ENCODE measurements at places on chromosomes 3 and 15.

DNA sequence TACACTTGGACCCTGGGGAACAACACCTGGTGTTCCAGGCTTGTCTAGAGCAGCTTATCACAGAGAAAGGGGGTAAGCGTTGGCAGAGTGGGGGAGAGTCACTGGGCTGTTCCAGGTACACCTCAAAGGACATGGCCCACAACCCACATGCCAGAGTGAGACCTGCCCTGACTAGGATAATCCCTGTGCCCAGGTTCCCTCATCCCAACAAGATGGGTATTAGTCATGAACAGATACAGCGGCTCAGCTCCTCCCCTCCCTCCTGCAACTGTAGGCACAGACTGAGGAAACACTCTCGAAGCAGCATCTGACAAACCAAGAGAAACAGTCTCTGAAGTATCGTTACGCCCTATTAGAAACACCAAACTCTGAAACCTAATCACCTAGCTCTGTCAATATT lies 32.1 kb upstream of the RPS17 start:
- H3K27ac ChIP-seq = no peak overlapping the region
- H3K27me3 ChIP-seq = peaks cover 18% of the 10 kb centered on the region
- H3K4me3 ChIP-seq = no peak overlapping the region
- no peaks in the 10 kb centered on the region for H3K4me1 ChIP-seq
- DNase-seq = no peak
- no peaks in the 10 kb centered on the region for H3K36me3 ChIP-seq

DNA sequence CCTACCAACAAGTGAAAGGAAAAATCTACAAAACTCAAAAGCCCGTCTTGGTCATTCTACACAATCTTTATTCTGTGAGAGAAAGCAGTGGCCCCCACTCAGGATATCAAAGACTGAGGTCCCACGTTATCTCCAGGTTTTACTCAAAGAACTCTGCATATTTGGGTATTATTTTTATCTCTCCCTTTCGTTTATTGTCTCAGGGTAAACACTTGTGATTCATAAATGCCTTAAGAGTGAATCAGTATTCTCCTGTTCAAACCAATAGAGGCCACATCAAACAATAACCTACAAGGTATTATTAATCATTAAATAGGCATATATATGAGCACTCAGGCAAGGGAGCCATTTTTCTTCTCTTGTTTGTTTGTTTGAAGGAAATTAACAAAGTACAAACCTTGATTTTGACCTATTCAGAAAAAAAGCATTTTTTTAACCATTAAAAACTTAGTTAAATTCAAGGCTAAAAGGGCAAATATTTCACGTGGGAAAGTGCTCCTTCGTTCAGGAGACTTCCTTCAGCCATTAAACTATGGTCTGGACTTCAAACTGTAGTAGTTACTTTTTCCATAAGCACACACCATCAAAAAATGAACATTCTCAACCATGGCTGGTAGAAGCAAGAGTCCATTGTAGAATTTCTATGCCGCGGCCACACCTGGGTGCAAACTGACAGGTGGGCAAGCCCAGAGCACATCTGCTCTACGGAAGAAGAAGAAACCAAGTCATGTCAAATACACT lies 13.9 kb upstream of the HES1 start:
- H3K4me3 ChIP-seq = no peak overlapping the region
- H3K27me3 ChIP-seq = peaks cover 1% of the 10 kb centered on the region
- DNase-seq = no peak
- peaks cover 60% of the 10 kb centered on the region for H3K4me1 ChIP-seq

- H3K4me3 ChIP-seq = peak overlapping the region; percentile 33
- H3K27ac ChIP-seq = no peak overlapping the region
- H3K27me3 ChIP-seq = no peaks in the 10 kb centered on the region
- DNase-seq = no peak
- peaks cover 29% of the 10 kb centered on the region for H3K4me1 ChIP-seq
- peaks cover 4% of the 10 kb centered on the region for H3K36me3 ChIP-seq
Observed at GRCh38 chr3:150605998-150606641, 3.0 kb downstream of the SELENOT start.

DNA sequence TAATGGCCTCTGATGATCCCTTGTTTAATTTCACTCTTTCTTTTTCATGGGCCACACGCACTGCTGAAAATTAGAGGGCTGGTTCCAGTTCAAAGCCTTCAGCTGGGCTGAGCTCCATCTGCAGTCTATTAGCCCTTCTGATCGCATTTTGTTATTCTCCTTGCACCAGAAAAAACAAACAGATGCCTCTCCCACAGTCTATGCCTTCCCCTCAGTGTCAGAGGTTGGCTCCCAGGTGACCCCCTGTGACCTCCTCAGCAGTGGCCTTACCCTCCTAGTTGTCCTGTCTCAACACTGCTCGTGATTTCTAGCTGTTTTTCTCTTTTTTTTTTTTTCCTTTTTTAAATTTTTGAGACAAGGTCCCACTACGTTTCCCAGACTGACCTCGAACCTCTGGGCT lies 77.1 kb upstream of the PRTG start:
- H3K36me3 ChIP-seq = no peaks in the 10 kb centered on the region
- no peak overlapping the region for H3K4me3 ChIP-seq
- H3K4me1 ChIP-seq = peaks cover 1% of the 10 kb centered on the region
- no peak for DNase-seq
- H3K27ac ChIP-seq = peak overlapping the region; percentile 0

DNA sequence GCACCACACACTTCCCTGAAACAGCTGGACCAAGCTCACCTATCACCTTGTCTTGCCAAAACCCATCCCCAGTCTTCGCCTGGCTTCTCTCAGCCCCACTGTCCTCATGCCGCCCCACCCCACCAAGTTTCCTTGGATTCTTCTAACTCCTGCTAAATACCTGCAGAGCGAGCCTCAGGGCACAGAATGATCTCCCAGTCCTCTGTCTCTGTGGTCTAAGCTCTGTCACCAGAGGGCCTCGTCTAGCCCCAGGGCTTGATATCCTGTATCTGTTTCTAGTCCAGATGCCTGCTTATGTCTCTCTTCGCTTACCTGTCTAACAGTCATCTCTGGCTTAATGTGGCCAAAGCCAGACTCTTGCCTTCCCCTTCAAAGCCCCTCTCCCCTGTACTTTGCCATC lies 9.7 kb downstream of the CCDC12 start:
- DNase-seq = no peak
- H3K27ac ChIP-seq = peak overlapping the region; percentile 94
- H3K4me3 ChIP-seq = no peak overlapping the region
- no peaks in the 10 kb centered on the region for H3K27me3 ChIP-seq
- H3K4me1 ChIP-seq = peaks cover 60% of the 10 kb centered on the region
- H3K36me3 ChIP-seq = peaks cover 10% of the 10 kb centered on the region

- H3K4me1 ChIP-seq = peaks cover 7% of the 10 kb centered on the region
- H3K27ac ChIP-seq = no peak overlapping the region
- no peaks in the 10 kb centered on the region for H3K36me3 ChIP-seq
Observed at GRCh38 chr3:146277953-146278631, 27.2 kb upstream of the PLSCR4 start.

- H3K4me3 ChIP-seq = no peak overlapping the region
- no peaks in the 10 kb centered on the region for H3K36me3 ChIP-seq
- DNase-seq = no peak
Observed at GRCh38 chr3:23740517-23740965, 65.2 kb upstream of the UBE2E1 start.

DNA sequence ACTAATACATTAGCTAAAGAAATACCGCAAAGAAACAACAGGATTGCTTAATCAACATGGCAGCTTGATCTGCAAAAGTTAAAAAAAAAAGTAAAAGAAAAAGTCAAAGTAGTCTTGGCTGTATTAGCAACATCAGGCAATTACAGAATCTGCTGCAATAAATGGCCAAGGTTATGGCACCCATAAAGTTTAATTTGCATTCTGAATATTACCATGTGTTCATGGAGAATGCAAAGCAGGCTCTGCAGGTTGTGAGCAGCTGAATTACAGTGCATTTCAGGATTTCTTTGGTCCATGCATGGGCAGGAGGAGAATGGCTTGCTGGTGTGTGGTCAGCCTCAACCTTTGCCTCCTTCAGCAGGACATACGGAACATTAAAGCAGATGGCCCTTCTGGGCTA lies 199.1 kb upstream of the AZI2 start:
- no peaks in the 10 kb centered on the region for H3K36me3 ChIP-seq
- no peak overlapping the region for H3K4me3 ChIP-seq
- no peak overlapping the region for H3K27ac ChIP-seq
- DNase-seq = no peak
- no peaks in the 10 kb centered on the region for H3K27me3 ChIP-seq

DNA sequence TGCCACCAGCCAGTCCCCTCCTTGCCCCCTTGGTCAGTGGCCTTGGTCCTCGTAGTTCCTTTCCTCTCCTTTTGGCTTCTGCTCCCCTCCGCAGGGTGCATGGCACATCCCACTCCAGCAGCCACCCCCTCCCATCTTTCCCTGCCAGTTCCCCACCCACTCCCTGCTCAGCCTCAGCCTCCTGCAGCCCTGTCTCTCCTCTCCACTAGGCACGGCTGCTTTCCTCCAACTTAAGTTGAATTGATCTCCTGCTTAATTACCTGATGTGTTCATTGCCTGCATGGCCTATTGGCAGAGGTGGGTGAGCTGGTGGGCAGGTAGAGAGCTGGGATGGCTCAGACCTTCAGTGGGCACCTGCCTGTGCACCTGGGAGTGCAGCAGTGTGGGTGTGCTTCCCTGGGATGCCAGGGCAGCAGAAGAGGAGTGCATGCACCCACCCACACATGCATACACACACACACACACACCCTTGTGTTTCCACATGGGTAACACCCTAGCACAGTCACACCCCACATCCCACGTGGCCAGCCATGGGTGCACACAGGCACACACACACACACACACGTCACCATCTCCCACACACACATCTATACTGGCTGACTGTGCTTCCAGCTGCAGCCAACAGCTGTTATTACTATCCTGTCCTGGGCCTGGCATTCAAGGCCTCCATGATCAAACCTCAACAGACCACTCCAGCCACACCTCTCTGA lies 30.9 kb downstream of the C3orf18 start:
- H3K27ac ChIP-seq = no peak overlapping the region
- H3K27me3 ChIP-seq = peaks cover 80% of the 10 kb centered on the region
- H3K4me1 ChIP-seq = peaks cover 7% of the 10 kb centered on the region
- H3K36me3 ChIP-seq = no peaks in the 10 kb centered on the region

- peaks cover 3% of the 10 kb centered on the region for H3K4me1 ChIP-seq
- H3K27ac ChIP-seq = no peak overlapping the region
- DNase-seq = no peak
- H3K36me3 ChIP-seq = peaks cover 5% of the 10 kb centered on the region
Observed at GRCh38 chr3:119937229-119937628, 155.3 kb downstream of the NR1I2 start.

DNA sequence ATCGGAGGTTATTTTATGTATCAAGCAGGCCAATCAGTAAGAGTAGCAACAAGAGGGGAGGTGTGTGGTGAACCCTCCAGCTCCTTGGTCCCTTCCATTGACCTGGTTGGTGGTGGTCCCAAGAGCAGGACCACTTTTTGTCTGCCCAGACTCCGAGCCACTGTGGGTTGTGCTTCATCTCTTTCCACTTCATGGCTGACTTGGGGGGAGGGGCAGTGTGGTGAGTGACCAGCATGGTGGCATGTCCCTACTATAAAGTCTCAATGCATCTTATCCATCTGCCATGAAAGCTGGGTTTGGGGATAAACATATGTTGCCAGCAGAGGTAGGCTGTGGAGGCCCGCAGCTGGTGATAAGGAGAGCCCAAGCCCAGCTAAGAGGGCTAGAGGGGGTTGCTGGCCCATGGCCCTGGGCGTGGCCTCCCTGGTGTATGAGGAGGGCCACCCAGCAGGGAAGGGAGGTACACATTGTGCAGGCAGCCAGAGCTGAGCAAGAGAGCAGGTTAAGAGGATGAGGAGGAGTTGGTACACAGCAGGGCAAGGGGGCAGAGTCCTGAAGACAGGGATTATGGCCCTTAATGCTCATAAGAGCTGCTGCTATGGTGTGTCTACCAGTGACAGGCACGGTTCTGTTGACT lies 7.0 kb downstream of the AEN start:
- no peak overlapping the region for H3K4me3 ChIP-seq
- peaks cover 23% of the 10 kb centered on the region for H3K4me1 ChIP-seq
- H3K36me3 ChIP-seq = peaks cover 17% of the 10 kb centered on the region
- no peak overlapping the region for H3K27ac ChIP-seq
- no peak for DNase-seq
- no peaks in the 10 kb centered on the region for H3K27me3 ChIP-seq

GRCh38 chr3:81929697-81930096 lies 168.3 kb upstream of the GBE1 start:
- H3K27ac ChIP-seq = no peak overlapping the region
- no peaks in the 10 kb centered on the region for H3K27me3 ChIP-seq

DNA sequence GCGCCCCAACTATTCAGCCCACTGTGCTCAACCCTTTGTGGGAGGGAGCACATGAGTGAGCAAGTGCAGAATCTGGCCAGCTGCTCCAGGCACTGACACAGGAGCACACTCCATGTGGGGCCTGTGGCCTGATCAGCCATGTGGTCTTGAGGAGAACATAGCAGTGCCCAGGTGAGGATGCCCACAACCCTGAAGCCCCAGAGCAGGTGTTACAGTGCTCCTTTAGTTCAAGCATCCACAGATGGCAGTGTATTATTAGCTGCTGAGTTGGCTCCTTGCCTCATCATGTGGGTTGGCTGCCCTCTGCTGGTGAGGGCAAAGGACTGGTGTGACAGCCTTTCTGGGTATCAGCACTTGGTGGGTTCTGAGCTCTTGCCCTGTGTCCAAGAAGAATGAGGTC lies 1588.2 kb downstream of the SI start:
- DNase-seq = no peak
- no peaks in the 10 kb centered on the region for H3K36me3 ChIP-seq
- no peaks in the 10 kb centered on the region for H3K4me1 ChIP-seq
- no peak overlapping the region for H3K27ac ChIP-seq
- H3K27me3 ChIP-seq = no peaks in the 10 kb centered on the region

DNA sequence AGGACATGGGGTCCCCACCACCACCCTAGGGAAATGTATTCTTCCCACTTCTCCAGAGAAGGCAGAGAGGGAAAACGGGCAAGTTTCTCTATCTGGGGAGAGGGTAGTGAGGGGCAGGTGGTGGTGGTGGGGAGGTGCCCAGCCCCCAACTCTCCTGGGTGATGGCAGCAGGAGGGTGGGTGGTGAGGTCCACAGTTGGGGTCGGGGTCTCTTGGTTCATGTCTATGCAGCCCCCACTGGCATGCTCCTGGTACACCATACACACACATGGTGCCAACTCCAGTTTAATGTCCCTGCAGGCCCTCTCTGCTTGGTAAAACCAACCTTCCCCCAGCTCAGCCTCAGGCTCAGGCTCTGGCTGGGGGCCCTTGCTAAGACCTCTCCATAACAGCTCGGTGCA lies 254.5 kb upstream of the LYSMD4 start:
- no peak for DNase-seq
- H3K4me3 ChIP-seq = no peak overlapping the region
- H3K36me3 ChIP-seq = peaks cover 1% of the 10 kb centered on the region
- peaks cover 36% of the 10 kb centered on the region for H3K27me3 ChIP-seq

- DNase-seq = peak; percentile 30
- H3K4me3 ChIP-seq = peak overlapping the region; percentile 71
- H3K27me3 ChIP-seq = peaks cover 32% of the 10 kb centered on the region
- peaks cover 25% of the 10 kb centered on the region for H3K4me1 ChIP-seq
- peak overlapping the region; percentile 87 for H3K27ac ChIP-seq
- H3K36me3 ChIP-seq = no peaks in the 10 kb centered on the region
Observed at GRCh38 chr3:186413615-186414415, 51.8 kb upstream of the DGKG start.

DNA sequence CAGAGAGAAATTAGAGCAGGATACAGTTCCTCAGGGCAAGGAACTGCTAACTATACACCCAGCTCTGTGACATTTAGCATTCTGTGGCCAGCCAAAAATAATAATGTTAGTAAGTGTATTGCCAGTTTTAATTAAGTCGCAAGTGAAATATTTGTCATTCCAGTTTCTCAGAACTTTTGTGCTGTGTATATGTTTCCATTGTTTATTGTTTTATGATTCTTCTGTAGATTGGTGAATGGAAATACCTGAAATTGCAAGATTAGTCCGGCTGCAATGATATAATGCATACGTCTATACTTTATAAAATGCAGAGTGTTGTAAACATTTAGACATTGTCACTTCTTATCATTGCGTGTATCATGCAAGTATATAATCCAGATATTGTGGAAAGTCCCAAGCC lies 351.3 kb upstream of the GRM7 start:
- H3K27me3 ChIP-seq = no peaks in the 10 kb centered on the region
- peaks cover 3% of the 10 kb centered on the region for H3K36me3 ChIP-seq
- no peak for DNase-seq
- no peaks in the 10 kb centered on the region for H3K4me1 ChIP-seq

Data from progenitor cell of endocrine pancreas (in vitro differentiated cells).